ENCODE measurements at places on chromosomes 2 and 18. TPM values are rescaled to one million over a fixed set of nuclear protein-coding genes. Genes with fewer than 3 reads are reported as not detected.

- no peak for DNase-seq
Measured at GRCh38 chr18:446941-447560, 53.5 kb downstream of the COLEC12 start.

DNA sequence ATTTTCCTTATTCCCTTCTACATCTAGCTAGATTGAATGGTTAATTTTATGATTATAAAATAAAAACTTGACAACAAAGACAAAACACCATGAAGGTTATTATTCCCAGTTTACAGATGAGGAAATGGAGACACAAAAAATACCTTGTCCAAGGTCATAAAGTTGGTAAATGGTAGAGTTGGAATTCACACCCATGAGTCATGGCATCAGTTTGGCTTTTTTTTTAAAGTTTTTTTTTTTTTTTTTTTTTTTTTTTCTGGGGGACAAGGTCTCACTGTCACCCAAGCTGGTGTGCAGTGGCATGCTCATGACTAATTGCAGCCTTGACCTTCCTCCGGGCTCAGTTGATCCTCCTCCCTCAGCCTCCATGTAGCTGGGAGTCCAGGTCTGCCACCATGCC lies 70.0 kb downstream of the MTX2 start:
- DNase-seq, result no peak

GRCh38 chr2:163734881-163735684 lies 725 bp downstream of the FIGN start:
- DNase-seq, result no peak

GRCh38 chr2:45685260-45685659 lies 33.8 kb downstream of the PRKCE start:
- DNase-seq, result no peak

GRCh38 chr2:3131636-3132326 lies 245.8 kb downstream of the EIPR1 start:
- no peak for DNase-seq

GRCh38 chr2:98458207-98458606 lies 13.5 kb downstream of the INPP4A start:
- no peak for DNase-seq

DNA sequence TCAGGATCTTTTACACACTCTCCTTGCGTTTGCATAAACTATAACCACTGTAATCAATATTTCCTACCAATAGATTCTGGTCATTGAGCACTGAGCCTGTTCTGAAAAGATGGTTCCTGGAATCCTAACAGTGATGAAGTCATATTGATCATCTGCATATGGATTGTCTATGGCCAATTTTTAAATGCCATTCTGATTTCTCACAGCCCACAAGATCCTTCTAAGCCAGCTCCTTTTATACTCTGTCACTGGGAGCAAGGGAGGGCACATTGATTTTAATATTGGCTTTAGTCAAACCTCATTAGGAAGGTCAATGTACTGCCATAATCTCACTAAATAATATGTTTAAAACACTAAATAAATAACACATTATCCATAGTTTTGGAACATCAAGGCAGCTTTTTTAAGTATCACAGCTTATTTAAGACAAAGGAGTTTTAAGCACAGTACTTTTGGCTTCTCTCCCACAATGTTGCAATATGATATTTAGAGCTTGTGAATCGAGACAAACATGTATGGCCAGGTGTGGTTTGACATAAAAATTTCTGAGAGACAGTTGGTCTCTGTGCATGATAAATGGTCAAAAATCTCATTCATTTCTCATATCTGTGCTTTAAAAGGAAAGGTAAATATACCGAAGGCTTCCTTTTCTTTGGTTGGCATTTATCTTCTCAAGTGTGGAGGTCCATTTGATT lies 267.3 kb downstream of the MTX2 start:
- DNase-seq, result no peak

DNA sequence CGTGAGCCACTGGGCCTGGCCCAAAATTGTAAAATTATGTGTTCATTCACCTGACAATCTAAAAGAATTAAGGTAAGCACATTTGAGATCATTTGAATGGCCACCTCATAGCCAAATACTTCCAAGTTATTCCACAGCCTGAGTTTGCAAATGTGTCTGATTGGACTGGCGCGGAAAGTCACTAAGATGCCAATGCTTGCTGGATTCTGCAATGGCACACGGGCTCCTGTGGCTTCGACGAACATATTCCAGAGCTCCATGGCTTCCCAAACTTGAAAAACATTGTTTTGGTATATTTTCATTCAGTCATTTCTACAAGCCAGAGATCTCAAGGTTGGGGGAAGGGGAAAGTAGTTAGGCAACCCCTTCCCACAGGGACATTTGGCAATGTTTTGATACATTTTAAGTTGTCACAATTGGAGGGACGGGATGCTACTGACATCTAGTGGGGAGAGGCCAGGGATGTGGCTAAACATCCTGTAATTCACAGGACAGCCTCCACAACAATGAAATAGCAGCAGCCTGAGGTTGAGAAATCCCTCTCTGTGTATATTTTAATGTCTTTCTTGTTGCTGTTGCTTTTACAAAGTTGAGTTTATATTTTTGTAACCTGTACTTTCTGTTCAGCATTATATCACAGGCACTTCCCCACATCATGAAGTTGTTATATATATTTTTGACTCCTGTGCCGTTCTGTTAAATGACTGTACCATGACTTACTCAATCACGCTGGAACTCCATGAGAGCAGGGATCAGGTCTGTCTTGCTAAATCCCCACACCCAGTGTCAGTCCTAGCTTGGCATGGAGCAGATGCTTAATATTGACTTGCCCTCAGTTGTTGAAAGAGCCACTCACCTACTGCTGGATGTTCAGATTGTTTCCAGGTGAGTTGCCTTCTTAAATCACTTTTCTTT lies 56.9 kb downstream of the COL4A4 start:
- DNase-seq, result no peak

DNA sequence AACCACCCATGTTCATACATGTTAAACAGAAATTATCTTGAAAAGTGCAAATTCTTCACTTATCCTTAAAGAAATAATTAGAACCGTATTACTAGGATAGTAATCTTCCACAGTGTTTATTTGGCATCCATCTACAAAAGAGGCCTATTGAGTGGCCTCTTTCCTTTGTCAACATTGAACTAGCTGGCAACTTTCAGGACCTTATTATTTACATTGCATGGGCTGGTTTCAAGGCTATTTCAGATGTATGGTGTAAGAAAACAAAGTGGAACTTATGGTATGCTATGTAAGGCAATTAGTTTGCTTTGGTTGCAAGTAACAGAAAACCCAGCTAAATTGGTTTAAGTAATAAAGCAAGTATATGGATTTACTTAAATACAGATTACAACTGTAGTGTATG lies 324.6 kb downstream of the RBM43 start:
- no peak for DNase-seq

DNA sequence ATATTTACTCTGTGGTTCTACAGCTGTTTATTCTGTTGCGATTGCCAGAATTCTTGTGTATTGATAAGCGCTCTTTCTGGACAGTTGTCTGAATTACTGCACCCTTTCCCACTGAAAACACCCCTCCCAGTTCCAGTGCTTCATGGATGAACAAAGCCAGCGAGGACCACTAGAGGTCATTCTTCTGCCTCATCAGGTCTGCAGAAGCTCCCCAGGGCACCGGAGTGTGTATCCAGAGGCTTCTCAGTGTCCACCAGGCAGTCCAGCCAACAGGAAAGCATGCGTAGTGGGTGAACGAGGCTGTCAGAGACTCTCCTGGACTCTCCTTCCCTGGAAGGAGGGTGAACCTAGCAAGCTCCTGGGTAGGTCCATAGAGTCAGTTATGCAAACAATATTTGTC lies 40.6 kb upstream of the INHBB start:
- DNase-seq, result no peak

- DNase-seq, result no peak
Measured at GRCh38 chr18:12745095-12745795, 42.4 kb downstream of the PSMG2 start.

DNA sequence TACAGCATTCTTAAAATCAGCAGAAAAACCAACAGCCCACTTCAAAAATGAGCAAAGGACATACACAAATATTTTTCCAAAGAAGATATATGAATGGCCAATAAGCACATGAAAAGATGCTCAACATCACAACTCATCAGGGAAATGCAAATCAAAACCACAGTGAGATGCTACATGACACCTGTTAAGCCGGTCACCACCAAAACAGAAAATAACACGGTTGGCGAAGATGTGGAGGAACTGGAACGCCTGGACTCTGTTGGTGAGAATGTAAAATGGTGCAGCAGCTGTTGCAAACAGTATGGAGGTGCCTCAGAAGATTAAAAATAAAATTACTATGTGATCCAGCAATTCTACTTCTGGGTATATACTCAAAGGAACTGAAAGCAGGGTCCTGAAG lies 184.8 kb downstream of the INHBB start:
- DNase-seq, result no peak

- no peak for DNase-seq
Measured at GRCh38 chr2:172777431-172777830, 41.8 kb downstream of the RAPGEF4 start.

GRCh38 chr2:236787885-236788284 lies 218.3 kb downstream of the ACKR3 start:
- DNase-seq, result no peak

GRCh38 chr2:215002500-215002899 lies 135.9 kb downstream of the ABCA12 start:
- DNase-seq, result no peak

GRCh38 chr2:86563650-86564061 lies 413 bp upstream of the CHMP3 start:
- DNase-seq, result peak; percentile 26

GRCh38 chr2:86352137-86352726 lies 14.8 kb upstream of the REEP1 start:
- DNase-seq, result no peak

GRCh38 chr2:178404368-178404767 lies 46.6 kb downstream of the PRKRA start:
- DNase-seq, result no peak

Gene PAX3
- total RNA-seq, result 0.25 TPM

Gene TET3
- total RNA-seq, result 3.3 TPM

Gene PLEKHB2
- total RNA-seq, result 36.8 TPM

All from right cardiac atrium (tissue), 5 donors.